ENCODE measurements at places on chromosomes 7 and 10.

- DNase-seq = no peak
Observed at GRCh38 chr7:88789480-88790064, 6.0 kb downstream of the TEX47 start.

DNA sequence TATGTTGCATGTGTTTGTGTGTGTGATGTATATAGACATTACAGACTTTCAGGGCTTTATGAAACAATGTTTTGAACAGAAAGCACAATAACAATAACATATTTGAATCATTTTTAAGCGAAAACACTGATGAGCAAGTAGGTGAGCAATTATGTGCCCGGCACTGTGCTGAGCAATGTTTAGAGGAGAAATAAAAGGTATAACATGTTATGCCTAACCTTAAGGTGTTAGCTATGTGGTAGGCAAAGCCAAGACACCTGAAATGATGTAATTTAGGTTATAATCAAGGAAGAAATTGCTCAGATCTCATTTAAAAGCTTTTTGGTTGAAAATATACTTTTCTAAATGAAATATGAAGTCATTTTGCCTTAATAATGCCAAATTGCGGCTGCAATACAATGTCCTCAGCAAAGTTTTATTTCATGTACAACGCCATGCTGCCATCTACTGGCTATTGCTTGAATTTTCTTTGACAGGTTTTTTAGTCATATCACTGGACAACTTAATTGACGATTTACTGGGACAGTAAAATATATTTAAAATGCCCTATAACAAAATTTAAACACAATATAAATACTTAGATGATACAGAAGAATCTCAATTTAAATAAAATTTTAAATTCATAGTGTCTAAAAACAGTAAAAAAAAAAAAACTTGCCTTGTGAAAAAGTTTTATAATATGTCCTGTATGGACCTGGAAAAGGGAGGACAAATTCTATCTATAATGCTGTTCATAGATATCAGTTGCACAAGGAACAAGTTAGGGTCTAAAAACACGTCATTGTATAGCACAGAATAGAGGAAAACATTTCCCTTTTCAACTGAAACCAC is 131.1 kb upstream of the CDK1 start:
- DNase-seq = no peak

DNA sequence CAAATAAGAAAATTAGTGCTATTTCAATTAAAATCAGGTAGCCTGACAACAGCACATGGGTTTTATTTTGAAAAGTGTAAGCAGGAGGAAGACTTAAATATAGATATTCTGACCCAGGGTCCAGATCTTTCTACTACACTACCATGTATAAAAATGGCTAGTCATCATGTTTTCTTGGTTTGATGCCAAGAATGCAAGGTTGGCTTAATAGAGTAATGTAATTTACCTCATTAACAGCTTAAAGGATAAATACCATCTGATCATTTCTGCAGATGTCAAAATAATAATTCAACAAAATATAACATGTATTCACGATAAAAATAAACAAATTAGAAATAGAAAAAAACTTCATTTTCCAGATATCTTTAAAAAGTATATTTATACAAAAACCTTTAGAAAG is 39.4 kb downstream of the FRMD4A start:
- DNase-seq = no peak

GRCh38 chr10:114543456-114543855 is 114.6 kb downstream of the ABLIM1 start:
- no peak for DNase-seq

DNA sequence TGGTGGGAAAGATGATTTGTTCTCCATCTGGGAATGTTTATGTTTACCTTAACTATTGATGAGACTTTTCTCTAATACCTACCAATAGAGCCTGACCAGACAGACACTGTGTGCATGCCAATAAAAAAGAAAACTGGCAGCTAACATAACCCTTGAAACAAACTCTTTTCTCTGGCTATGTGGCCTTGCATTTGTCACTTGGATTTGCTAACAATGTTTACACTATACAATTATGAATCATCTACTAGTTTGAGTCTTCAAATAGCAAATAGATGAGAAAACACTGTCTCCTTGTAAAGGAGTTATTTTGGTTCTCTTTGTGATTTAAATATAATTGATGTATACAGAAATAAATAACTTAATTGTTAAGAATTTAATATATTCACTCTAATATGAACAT is 273.1 kb downstream of the SEMA3D start:
- no peak for DNase-seq

DNA sequence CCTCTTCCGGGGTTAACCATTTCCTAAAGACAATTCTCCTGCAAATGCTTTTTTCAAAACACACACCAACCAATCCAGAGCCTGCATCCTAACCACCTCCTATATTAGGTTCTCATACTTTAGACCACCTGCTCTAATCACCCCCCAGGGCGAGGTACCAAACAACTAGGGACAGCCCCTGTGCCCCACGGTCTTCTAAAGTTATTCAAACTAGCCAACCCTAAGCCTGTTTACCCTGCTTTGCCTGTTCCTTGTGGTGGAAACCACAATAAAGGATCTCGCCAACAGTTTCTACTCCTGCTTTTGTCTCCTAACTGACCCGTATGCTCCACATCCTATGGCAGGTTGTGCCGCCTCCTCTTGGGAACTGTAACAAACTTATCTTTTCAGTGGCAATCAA is 21.1 kb downstream of the SP4 start:
- no peak for DNase-seq

DNA sequence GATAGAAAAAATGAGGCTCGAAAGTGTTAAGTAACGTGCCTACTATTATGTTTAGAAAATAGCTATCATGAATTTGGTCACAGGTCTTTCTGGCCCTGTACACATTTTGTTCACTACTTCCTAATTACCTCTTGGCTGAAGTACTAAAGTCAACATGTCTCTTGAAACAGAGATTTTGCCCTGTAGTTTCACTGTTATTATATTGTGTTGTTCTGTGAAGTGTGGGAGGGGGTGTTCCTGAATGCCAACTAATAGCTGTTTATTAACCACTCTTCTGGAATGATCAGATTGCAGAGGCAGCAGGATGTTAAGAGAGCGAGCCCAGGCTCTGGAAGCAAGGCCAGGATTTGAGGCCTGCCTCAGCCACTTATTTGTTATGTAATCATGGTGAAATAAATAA is 72.1 kb downstream of the RNF133 start:
- DNase-seq = no peak

- DNase-seq = no peak
Observed at GRCh38 chr10:75470901-75471300, 39.5 kb downstream of the LRMDA start.

DNA sequence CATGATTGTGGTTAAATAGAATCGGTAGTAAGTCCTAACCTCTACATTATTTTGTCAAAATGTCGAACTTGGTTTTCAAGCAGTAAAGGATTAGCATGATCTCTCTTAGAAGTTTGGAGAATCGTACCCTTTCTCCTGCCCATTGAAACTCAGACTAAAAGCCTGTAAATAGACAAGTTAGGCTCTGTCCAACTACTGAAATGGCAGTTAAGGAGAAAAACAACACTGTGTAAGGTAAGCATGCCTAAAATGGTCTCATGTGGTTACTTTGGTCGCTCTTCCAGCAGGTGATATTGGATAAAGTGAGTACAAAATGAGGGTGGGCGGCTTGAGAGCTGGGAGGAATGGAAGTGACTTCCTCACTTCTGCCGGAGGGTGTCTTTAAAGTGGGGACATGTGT is 25.0 kb downstream of the SEC61A2 start:
- DNase-seq = no peak

- no peak for DNase-seq
Observed at GRCh38 chr7:91519241-91520158, 255.3 kb downstream of the FZD1 start.

GRCh38 chr7:26616235-26616634 is 248.2 kb downstream of the SKAP2 start:
- no peak for DNase-seq

- no peak for DNase-seq
Observed at GRCh38 chr10:113094114-113094486, 144.1 kb downstream of the TCF7L2 start.

GRCh38 chr10:69497231-69497561 is 45.9 kb downstream of the TSPAN15 start:
- no peak for DNase-seq

DNA sequence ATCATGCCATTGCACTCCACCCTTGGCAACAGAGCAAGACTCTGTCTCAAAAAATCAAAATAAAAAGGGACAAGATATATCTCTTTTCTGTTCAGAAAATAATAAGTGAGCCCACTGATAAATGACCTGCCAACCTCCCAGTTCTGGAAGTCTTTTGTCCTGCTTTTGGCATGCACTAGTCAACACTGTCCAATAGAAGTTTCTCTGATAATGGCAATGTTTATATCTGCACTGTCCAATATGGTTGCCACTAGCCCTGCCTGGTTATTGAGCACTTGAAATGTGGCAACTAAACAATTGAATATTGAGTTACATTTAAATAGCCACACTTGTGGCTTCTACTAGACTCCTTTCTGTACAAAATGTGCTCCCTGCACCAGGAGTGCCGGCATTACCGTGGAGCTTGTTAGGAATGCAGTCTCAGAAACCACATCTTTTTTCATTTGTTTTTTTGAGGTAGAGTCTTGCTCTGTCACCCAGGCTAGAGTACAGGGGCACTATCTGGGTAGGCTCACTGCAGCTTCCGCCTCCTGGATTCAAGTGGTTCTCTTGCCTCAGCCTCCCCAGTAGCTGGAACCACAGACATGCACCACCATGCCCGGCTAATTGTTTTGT is 229.7 kb downstream of the CACNB2 start:
- no peak for DNase-seq

GRCh38 chr7:50695026-50695425 is 87.7 kb downstream of the GRB10 start:
- DNase-seq = no peak

DNA sequence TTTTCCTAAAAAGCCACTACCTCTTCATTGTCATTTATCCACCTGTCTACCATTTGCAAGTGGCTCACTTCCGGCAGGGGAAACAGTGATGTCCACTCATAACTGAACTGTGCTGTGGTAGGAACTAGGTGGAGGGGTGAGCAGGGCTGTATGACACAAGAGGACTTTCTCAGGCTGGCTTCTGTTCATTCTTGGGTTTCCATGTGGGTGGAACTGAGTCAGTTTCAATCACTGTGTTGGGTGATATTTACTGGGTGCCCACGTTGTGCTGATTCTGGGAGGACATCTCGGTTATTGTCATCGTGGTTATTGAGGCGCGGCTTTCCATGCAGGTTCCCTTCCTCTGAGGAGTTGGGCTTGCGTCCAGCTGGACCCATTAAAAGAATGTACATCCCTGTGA is 38.8 kb downstream of the RAMP3 start:
- DNase-seq = no peak

DNA sequence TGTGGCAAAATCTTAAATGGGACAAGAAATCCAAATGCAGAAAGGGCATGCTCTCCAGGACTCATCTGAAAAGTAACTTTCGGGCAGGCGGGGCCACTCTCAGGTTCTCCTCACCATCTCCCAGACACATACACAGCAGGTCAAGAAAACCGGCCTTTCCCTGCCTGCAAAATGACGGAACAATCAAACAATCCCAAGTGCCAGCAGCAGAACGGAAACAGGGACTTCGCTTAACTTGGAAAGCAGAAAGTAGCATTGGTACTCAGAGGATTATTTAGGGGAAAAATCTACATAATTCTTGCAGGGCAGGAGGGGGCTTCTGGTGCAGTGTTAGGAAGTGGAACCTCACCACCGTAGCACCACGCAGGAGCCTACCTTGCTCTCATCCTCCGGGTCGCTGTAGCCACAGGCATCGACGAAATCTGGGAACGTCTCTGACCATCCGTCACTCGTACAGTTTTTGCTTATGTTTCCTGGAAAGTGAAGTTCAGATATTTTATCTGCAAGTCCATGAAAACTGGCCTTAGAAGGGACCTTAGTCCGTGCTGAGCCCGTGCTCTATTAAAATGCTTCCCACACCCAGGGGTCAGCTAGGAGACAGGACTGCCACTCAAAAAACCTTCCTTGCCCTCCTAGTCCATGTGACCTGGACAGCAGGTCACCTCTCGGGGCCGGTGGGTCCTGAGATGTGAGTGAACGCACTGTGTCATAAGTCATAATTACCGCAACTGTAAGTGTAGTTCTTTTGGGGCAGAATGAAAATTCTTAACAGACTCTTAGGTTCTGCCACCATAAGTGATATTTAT is 41.1 kb downstream of the VIPR2 start:
- DNase-seq = no peak

DNA sequence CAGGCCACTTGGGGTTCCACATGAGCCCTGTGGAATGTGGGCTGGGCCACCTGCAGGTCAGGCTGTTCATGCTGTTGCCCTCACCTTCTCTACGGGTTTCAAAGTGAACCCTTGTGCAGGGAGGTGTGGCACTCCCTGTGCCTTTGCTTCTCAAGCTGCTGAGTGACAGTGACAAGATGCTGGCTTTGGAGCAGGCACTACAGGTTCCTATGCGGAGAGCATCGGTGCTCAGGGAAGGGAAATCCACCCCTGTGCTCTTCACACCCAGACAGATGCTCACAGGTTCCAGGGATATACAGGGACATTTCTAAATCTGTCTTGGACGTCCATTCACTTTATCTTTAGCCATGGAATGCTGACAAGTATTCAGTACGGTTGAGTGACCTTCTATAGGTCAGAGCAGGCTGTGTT is 1005.0 kb downstream of the LRMDA start:
- no peak for DNase-seq
